ENCODE measurements at places on chromosomes 5 and 9.

DNA sequence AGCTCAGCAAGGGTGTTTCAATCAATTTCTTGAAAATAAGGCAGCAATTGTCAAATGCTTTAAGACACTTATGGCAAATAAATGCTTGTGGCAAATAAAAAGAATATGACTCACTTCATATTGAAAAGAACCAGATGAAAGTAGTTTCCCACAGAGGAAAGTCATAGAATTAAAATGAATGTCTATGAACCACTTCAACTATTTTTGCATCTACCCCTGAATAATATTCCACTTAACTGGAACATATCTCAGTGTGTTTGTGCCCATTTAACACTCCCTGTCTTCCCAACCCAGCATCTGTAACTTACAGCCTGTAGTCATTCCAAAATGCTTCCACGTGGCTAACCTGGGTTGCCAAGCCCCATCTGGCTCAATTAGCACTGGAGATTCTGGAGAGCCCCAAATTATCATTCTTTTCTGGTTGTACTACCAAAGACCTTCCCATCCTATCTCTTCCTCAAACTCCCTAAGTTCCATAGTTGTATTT, 84.7 kb downstream of the FEM1C start:
- no peaks in the 10 kb centered on the region for H3K36me3 ChIP-seq
- no peak overlapping the region for H3K27ac ChIP-seq
- no peaks in the 10 kb centered on the region for H3K4me1 ChIP-seq
- H3K27me3 ChIP-seq = no peaks in the 10 kb centered on the region
- no peak for DNase-seq

DNA sequence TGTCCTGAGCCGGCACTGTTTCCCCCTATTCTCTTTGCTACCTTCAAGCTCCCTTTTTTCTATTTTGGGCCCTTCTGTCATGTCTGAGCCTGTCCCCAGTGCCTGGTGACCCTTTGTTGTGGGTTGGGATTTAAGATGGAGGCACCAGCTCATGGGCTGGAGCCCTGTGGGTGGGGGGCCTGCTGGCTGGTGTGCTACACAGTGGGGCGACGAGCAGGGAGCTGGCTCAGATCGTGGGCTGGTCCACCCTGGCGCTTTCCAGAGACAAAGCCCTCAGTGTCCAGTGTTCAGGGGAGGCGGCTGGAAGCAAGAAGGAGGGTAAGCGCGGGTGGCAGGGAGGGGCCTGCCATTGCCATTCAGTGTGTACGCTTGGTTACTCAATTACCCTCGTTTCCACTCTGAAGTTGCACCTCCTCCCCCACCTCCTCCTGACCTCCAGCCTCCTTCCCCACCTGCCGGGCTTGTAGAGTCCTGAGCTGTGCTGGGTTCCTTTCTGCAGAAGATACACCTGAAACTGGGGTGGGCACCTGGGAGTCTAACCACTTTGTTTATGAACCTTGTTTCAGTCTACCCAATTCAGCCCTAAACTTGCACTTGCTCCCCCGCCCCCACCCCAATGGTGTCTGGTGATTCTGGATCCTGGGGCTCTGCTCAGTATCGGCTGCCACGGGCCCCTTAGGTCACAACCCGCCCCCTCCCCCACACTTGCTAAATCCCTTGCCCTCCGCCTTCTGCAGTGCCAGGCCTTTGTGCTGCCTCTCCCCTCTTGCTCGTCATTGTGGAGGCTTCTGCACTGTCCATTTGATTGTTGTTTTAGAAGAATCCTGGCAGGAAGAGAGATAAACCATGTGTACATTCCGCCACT, 49.9 kb downstream of the MVB12B start:
- no peak overlapping the region for H3K4me3 ChIP-seq
- no peak overlapping the region for H3K27ac ChIP-seq
- DNase-seq = no peak
- H3K36me3 ChIP-seq = no peaks in the 10 kb centered on the region
- H3K4me1 ChIP-seq = no peaks in the 10 kb centered on the region
- H3K27me3 ChIP-seq = no peaks in the 10 kb centered on the region

DNA sequence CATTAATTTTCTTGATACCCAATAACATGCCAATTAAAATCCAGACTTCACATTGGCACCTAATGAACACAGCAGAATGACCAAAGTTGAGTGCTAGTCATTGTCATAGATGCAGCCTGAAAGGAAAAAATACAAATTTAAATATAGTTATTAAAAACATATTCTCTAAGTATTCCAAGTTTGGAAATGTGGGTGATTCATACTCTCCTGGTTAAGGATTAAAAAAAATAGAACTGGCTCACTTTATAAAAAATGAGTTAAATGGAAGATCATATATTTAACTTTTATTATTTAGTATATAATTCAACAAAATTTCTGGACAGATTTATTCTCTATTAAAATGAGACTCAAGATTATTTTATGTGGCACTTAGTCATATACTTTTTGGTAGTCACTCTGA, 33.2 kb upstream of the RICTOR start:
- H3K36me3 ChIP-seq = no peaks in the 10 kb centered on the region
- H3K4me1 ChIP-seq = peaks cover 14% of the 10 kb centered on the region

DNA sequence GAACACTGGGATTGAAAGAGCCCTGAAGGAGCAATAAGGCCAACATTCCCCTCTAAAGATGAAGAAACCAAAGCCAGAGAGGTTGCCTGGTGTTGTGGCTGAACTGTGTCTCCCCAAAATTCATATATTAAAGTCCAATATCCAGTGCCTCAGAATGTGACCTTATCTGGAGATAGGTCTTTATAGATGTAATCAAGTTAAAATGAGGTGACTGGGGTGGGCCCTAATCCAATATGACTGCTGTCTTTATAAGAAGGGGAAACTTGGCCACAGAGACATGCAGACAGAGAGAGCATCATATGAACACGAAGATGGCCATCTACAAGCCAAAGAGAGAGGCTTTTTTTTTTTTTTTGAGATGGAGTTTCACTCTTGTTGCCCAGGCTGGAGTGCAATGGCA, 66.9 kb upstream of the PLPP1 start:
- H3K4me3 ChIP-seq = peak overlapping the region; percentile 26
- peaks cover 48% of the 10 kb centered on the region for H3K4me1 ChIP-seq
- DNase-seq = no peak
- peak overlapping the region; percentile 94 for H3K27ac ChIP-seq
- H3K36me3 ChIP-seq = no peaks in the 10 kb centered on the region

- H3K4me1 ChIP-seq = peaks cover 16% of the 10 kb centered on the region
- no peaks in the 10 kb centered on the region for H3K27me3 ChIP-seq
- no peaks in the 10 kb centered on the region for H3K36me3 ChIP-seq
These were observed 39.0 kb upstream of the PPP1R26 start for GRCh38 chr9:135440620-135441019.

- H3K4me3 ChIP-seq = no peak overlapping the region
- DNase-seq = no peak
- H3K27me3 ChIP-seq = no peaks in the 10 kb centered on the region
- no peak overlapping the region for H3K27ac ChIP-seq
These were observed 177.8 kb upstream of the ADCY2 start for GRCh38 chr5:7218141-7218540.

DNA sequence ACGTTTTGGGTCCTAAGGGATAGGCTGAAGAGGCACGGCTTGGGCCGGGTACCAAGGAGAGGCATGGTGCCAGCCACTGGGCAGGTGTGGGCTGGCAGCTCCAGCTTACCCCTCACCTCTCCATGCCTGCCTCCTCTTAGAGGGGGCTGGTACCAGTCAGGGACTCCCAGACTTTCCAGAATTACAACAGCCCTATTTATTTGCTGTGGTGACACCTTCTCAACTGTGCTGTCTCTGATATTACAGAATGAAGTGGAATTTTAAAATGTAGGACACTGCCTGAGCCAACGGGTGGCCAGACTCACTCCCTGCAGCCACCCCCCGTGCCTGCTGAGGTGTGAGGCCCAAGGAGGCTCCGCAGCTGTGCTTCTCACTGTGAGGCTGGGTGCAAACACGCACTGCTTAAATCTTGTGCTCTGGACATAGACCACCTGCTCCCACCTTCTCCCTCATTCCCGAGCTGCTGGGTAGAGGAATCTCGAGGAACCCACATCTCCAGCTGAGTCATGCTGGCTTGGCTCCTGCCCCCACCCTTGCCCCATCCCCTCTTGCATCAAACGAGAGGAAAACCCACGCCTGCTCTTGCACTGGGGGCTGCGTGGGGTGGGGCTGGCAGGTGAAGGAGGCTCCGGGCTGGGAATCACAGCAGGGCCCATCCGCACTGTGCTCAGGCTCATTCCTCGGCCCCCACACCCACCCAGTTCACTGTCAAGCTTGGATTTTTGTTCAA, 47.9 kb downstream of the PRRT1B start:
- no peaks in the 10 kb centered on the region for H3K27me3 ChIP-seq
- H3K4me3 ChIP-seq = no peak overlapping the region
- peaks cover 64% of the 10 kb centered on the region for H3K36me3 ChIP-seq
- no peaks in the 10 kb centered on the region for H3K4me1 ChIP-seq
- H3K27ac ChIP-seq = no peak overlapping the region

Data from thoracic aorta (tissue), 2 donors.